Suppressor macrophage treated with lipopolysaccharide for 1 hour (primary cell): ENCODE measurements at places on chromosomes 7 and 10.
A peak's percentile ranks its signal among the peaks of the same experiment; 100 is the strongest.

DNA sequence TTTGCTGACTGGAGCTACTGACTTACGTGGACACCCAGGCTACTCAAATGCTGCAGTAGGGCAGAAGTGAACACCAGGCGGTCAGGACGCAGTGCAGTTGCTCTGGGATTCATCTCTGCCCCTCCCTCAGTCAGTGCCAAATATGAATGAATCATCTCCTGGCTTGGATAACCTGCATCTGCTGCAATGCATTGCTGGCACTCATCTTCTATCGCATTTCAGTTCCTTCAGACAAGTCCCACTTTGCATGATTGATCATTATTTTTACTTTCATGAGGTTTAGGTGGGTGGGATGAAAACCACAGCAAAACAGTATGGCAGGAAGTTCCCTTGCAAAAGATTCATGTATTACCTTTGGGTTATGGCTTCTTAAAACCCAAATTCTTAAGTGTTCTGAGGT is 224.6 kb upstream of the NRP1 start:
- no peak for DNase-seq

- no peak for DNase-seq
Measured at GRCh38 chr10:125147971-125148439, 12.4 kb downstream of the CTBP2 start.

GRCh38 chr10:109920016-109920415 is 3.3 kb downstream of the XPNPEP1 start:
- DNase-seq: no peak

DNA sequence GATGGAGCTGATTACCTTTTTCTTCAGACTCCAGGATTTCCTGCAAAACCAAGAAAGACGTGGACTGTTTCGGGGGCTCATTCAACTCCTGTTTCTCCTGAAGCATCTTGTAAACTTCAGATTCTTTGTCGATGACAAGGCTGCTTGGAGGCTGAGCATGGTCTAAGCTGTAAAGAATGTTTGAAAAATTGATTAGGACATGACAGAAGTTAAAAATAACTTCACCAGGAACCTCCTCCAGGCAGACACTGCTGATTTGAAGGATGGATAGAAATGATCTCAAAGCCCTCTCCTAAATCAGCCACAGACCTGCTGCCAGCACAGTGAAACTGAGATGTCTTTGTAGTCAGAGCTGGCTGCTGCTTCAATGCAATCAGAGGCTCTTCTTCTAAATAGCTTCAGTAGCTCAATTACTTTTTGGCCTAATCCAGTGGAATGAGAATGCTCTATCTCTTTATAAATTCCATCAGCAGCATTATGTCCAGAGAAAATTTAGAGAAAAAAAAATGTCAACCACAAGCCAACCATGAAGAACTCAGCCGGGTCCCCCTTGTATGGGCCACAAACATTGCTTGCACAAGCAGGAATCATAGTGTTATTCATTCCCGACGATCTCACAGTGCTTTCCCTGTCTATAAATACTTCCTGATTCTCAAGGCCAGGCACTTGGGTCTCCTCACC is 43.5 kb downstream of the PDLIM1 start:
- DNase-seq: no peak

DNA sequence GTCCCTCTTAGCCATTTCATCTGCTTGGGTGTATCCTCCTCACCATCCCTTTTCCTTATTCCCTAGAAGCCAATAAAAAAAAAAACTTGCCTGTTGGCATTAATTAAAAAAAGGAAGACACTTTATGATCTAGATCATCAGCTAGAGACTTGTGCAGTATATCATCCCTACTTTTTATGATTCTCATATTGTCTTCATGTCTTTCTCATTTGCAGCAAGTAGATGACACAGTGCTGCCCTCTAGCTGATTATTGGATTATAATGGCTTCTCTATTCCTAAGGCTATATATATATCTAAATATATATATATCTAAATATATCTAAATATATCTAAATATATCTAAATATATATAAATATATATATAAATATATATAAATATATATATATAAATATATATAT is 272.4 kb upstream of the LRGUK start:
- peak; percentile 36 for DNase-seq

GRCh38 chr10:77564731-77565589 is 72.6 kb downstream of the KCNMA1 start:
- DNase-seq: no peak

- DNase-seq: no peak
Measured at GRCh38 chr10:42654419-42654818, 16.0 kb upstream of the ZNF33B start.

GRCh38 chr10:61262486-61263261 is 190.5 kb downstream of the TMEM26 start:
- no peak for DNase-seq
